ENCODE measurements at places on chromosomes 12 and 14.
A peak's percentile ranks its signal among the peaks of the same experiment; 100 is the strongest.

- no peak for DNase-seq
Observed at GRCh38 chr12:10070380-10070779, 28.4 kb downstream of the CLEC1A start.

DNA sequence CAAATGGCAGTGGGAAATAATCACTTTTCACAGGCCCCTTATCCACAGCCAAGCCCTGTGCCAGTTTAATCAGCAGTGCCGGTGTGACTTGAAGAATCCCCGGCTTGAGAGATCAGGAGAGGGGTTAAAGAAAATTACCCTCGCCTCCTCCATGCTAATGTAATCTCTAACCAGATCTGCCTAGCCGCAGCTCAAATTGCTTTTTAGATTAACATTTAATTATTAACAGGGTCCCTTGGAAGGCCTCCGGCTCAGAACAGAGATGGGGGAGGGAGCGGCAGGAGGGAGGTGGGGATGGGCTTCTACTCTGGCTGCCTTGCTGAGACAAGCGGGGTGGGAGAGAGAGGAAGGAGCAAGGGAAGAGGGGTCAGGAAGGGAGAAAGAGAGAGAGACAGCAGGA, 24.0 kb downstream of the FAM222A start:
- no peak for DNase-seq

DNA sequence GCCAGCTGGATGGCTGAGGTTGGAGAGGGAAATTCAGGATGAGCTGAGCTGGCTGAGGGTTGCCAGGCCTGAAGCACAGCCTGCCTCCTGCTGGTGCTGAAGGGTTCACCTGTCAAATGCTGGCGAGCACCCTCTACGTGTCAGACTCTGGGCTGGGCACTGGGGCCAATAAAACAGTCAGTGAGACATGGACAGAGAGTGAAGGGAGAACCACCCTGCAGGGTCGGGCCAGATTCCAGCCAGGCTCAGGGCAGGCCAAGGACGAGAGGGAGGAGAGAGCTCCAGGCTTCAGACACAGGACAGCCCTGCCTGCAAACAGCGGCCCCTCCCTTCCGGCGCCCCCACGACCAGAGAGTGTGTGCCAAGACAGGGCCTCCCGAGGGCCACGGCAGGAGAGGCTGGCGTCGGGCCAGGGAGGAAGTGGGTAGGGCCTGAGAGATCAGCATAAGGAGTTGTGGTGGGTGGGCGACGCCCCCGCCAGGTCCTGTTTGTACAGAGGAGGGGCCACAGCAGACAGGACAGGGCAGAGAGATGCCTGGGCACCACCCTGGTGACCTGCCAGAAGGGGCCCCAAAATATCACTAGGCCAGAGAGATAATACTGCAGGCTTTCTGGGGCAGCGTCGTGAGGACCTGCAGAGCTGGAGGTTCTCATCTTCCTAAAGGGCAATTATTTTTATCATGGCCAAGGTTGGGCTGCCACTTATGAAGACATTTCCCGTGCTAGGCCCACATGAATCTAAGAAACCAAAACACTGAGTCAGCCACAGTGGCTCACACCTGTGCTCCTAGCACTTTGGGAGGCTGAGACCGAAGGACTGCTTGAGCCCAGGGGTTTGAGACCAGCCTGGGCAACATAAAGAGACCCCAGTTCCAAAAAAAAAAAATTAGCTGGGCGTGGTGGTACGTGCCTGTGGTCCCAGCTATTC, 73.1 kb upstream of the GPR68 start:
- DNase-seq = no peak

DNA sequence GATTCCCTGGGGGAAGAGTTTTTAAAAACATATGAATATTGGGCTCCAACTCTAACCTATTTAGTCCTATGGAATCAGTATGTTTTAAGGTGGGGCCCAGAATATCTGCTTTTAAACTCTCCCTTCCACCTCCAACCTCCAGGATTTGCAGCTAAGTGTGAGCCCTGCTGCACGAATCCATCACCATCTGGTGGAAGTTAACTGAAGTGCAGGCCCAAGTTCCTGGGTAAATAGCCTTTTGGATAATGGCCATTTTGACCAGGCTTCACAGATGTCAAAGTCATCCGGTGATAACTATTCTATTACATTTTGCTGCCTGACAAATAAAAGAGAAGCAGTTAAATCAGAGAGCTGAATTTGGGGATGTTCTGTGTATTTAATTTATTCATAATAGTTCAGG, 58.1 kb upstream of the RMST start:
- peak; percentile 49 for DNase-seq

DNA sequence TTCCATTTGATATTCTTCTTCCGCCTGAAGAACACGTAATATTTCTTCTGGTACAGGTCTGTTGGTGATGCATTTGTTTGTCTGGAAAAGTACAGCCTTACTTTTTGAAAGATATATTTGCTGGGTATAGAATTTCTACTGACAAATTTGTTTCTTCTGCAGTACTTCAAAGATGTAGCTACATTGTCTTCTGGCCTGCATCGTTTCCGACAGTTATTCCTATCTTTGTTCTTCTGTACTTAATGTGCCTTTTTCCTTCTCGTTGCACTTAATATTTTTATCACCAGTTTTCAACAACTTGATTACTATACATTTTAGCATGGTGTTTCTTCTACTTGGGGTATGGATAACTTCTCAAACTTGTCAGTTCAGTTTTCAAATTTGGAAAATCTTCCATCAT, 47.1 kb downstream of the SENP1 start:
- no peak for DNase-seq

DNA sequence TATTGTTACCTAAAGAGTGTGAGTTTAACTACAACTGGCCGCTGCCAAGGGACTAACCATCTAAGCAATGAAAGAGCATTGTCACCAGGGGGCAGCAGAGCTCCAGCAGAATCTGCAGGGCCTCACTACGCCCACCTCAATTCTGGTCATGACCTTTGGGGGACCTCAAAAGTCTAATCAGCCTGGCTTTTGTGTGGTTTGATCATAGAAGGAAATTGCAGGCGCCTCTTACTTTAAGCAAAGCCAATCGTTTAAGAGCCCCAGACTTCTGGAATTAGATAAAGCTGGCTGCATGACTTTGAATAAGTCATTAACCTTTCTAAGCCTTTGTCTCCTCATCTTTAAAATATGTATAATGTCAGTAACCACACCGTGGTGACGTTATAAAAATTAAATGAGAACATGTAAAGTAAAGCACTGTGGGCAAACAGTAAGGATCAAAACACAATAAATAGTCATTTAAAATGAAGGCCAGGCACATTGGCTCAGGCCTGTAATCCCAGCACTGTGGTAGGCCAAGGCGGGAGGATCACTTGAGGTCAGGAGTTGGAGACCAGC, 58.6 kb downstream of the TBX3 start:
- DNase-seq = no peak

- DNase-seq = no peak
Observed at GRCh38 chr14:52244328-52244727, 23.2 kb upstream of the PTGDR start.

- no peak for DNase-seq
Observed at GRCh38 chr12:68934392-68934791, 1.4 kb upstream of the CPM start.

- DNase-seq = no peak
Observed at GRCh38 chr14:24339284-24340151, at the start of gene RIPK3. Gene RIPK3, minus strand, starts transcription at chr14:24339991. Its CDS starts 165 bp downstream, at chr14:24339826.

DNA sequence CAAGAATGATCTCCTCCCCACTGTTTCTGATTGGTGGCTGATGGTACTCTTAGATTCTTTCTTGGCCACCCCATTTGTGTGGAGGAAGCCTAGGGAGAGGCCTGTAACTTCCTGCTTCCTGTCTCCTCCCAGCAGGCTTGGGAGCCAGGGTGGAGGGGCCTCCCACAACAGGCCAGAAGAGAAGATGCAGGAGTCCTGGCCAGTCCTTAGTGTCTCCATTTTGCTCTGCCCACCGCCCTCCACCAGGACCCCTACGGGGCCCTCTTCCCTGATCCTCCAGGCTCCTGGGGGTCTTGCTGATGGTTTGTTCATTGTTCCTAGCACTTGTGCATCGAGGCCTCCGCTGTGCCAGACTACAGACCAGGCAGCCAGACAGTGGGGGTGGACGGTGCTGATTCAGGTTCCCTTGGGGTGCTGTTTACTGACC, 6.8 kb downstream of the TSPAN9 start:
- DNase-seq = no peak

DNA sequence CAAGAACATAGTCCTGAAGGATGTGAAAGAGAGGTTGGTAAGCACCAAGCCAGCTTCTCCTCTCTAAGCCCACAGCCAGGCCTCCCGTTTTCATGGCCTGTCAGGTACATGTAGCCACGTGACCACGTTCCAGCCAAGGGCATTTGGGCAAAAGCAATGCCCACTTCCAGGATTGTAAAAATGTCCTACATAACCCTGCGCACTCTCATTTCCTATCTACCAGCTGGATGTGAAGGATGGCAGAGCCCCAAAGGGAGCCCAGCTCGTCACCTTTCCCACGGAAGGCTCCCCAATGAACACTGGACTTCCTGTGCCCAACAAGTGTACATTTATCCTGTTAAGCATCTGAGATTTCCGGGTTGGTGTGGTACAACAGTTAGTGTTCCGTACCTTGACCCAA, 231.7 kb downstream of the TMEM132D start:
- no peak for DNase-seq

DNA sequence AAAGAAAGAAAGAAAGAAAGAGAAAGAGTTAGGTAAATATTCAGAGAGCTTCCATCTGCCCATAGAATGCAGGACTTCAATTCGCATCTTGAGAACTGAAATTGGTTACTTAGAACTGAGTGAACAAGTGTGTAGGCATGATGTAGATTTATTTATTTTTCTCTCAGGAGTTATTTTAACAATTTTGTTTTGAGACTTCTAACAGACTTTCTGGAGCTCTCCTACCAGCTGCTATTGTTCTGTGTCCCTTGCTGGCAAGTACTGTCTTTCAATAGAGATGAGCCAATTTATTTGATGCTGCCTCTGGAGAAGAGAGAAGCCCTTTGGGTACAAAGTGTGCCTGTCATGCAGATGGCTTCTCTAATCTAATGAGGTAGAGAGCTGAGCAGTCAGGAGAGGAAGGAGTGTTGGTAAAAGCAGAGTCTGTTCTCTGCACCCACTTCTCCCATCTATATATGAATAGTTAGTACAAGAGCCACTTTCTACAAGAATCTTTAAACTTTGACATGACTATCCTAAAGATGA, 67.0 kb downstream of the SYT1 start:
- DNase-seq = no peak

- DNase-seq = no peak
Observed at GRCh38 chr14:51168215-51168613, 71.8 kb upstream of the TMX1 start.

DNA sequence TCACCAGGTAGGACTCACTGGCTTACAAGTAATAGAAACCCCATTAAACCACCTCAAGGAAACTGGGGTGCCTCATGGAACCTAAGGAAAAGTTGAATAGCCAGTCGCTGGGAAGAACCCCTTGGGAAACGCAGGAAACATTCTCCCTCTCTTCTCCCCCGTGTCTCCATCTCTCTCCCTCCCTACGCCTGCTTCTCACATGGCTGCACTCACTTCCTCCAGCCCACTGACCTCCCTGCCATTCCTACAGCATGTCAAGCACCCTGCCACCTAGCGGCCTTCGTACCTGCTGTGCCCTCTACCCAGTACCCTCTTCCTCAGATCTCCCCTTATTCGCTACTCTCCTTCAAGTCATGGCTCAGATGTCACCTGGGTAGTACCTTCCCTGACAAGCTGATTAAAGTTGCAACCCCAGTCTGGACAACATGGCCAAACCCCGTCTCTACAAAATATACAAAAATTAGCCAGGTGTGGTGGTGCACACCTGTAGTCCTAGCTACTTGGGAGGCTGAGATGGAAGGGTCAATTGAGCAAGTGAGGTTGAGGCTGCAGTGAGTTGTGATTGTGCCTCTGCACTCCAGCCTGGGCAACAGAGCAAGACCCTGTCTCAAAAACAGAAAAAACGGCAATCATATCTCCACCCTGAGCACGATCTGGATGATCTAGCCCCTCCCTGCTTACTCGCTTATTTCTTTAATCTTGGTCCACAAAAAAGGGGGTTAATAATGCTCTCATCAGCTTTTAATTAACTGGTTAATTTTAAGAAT, 6.4 kb upstream of the DTX1 start:
- no peak for DNase-seq

- no peak for DNase-seq
Observed at GRCh38 chr12:2057795-2058408, 5.1 kb downstream of the CACNA1C start.

GRCh38 chr12:16612647-16613046, 6.7 kb upstream of the LMO3 start:
- no peak for DNase-seq

GRCh38 chr14:92258934-92259333, 64.0 kb upstream of the SLC24A4 start:
- DNase-seq = no peak

GRCh38 chr12:120468821-120469449, 613 bp downstream of the SRSF9 start:
- DNase-seq = no peak

GRCh38 chr12:95474660-95474958, 657 bp downstream of the METAP2 start:
- no peak for DNase-seq

DNA sequence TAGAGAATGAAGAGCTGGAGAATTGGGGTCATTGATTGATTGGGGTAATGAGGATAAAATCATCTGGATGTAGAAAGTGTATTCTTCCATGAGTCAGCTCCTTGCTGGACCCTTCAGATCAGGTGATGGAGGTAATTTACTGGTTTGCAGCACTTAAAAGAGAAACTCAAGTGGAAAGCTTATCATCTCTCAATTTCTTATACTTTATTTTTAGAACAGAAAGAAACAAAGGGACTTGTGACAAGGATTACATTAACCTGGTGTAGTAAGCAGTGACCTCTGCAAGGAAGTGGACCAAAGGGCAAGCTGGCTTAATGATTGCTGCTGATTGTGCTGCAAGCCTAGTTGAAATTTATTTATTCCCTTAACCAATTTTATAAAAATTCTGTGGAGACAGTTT, 405.0 kb downstream of the TRHDE start:
- no peak for DNase-seq

GRCh38 chr12:15726027-15726877, 62.9 kb downstream of the EPS8 start:
- DNase-seq = no peak

- no peak for DNase-seq
Observed at GRCh38 chr14:39241637-39242036, 7.9 kb downstream of the MIA2 start.

DNA sequence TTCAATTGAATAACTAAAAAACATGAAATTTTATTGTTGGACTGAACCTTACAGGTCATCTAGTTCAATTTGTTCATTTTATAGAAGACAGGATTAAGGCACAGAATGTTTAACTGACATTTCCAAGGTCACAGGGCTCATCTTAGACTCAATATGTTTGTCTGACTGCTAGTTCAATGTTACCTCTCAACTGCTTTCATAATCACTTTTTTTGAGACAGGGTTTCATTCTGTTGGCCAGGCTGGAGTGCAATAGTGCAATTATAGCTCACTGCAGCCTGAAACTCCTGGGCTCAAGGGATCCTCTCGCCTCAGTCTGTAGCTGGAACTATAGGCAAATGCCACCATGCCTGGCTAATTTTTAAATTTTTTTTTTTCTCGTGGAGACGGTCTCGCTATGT, 24.4 kb upstream of the ITGA5 start:
- DNase-seq = no peak

DNA sequence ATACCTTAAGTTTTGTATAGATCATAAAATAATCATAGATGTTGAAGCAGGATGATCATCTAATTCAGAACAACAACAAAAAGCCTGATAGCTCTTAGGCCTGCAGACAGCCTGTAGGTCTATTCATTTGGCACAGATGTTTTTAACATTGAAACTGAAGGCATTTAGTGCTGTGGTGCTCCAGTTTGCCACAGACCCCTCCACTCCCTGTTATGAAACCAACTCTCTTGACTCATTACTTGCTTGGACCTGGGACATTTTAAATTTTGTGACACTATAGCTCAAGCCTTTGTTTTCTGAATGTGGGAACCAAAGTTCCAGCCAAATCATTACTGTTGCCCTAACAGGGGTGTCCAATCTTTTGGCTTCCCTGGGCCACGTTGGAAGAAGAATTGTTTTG, 9.1 kb downstream of the PRKCH start:
- DNase-seq = no peak

Measured in NCI-H1417 treated with DMSO at 0.1 percent for 48 hours (cell line).